Right lung (tissue), 10 donors: ENCODE measurements at places on chromosomes 2 and 18. TPM values are rescaled to one million over a fixed set of nuclear protein-coding genes. Genes with fewer than 3 reads are reported as not detected.

GRCh38 chr2:224404796-224405195 lies 2.9 kb upstream of the FAM124B start:
- no peak for DNase-seq

DNA sequence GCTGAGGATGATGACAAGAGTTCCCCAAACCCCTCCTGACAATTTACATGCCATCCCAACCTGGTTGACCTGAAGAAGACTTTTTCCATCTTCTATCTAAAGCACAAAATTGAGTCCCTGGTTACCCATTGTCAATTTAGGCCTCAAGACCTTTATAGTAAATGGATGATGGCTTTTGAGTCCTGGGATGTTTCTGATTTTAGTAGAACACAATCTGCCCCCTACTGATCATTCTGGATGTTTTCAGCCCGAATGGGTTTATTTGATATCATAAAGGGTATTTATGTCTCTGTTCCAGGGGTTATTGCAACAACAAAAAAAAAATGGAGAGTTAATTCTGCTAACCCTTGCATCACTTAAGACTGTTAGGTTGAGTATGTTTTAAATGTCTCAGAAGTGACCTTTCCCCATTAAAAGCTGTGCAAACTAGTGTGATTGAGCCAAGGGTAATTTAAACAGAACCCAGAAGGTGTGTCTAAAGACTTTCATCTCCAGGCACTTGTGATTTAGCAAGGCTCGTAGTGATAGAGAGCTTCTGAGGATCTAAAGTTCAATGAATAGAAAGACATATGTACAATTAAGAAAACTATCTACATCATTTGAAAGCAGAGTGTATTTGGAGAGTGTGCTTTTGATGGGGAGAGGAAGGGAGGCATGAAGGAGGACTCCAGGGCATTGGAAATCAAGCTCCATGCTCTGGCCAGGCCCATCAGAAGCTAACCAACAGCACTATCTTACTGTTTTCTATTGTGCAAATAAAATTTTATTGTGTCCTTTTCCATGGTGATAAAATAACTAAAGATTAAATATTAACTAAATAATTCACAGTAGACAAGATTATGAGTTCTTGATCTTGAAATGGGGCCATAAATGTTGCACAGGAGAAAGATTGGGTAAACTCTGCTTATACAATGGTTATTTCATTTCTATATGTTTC lies 96.6 kb upstream of the NOSTRIN start:
- no peak for DNase-seq

DNA sequence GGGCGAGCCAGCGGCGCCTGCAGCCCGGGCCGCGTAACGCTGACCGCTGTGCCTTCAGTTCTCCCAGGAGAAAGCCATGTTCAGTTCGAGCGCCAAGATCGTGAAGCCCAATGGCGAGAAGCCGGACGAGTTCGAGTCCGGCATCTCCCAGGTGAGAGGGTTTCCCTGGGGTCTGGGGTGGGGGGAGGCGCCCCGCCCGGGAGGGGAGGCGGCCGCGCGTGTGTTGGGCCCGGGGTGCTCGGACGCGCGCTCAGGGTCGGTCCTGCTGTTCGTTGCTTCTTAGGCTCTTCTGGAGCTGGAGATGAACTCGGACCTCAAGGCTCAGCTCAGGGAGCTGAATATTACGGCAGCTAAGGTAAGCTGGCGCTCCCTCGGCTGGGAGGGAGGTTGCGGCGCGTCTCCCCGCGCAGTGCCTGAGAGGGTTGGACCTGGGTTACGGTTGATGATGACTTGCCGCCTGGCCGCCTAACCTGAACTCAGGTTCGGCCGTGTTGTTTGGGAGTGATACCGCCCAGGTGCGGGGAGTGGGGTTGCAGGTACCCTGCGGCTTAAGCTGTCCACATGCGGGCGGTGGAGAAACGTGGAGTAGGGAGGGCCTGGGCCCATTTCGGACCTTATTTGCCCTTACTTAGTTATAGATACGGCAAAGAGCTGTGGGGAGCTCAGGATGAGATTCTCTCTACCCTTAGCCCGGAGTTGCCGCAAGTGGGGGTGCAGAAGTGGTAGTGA lies 638 bp downstream of the RPS7 start:
- DNase-seq, result no peak

- no peak for DNase-seq
Observed at GRCh38 chr18:55657572-55658331, 69.8 kb upstream of the TCF4 start.

DNA sequence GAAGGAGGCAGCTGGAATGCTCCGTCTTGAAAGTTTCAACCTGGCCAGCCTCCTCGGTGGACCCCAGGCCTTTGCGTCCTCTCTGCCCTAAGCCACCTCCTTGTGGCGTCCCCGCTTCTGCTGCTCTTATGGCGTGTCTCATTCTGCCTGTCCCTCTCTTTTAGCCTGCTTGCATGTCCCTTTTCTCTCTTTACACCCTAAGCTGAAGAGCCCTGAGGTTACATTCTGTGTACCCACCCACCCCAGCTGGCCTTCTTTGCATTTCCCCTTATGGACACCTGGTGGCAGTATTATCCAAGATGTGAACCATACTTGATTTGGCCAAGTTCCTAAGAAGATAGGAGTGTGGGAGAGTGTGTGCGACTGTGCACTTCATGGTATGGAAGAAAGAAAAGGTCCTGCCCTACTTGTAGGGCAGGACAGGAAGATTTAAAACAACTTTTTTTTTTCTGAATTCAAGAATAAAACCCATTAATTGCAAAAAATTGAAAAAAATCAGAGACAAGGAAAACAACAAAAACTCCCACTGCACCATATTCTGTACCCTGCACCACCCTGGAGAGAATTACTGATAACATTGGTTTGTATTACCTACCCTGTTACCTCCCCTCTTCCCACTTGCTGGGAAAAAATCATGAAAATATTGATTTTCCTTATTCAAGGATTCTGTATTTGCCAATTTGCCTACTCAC lies 77.4 kb downstream of the DYSF start:
- DNase-seq, result peak; percentile 12

ITPRIPL1 gene
- 4.8 TPM for polyA plus RNA-seq
